ENCODE measurements at places on chromosomes 5 and 9.

GRCh38 chr5:95826949-95827891 lies 4.7 kb upstream of the GLRX start:
- no peak for DNase-seq

DNA sequence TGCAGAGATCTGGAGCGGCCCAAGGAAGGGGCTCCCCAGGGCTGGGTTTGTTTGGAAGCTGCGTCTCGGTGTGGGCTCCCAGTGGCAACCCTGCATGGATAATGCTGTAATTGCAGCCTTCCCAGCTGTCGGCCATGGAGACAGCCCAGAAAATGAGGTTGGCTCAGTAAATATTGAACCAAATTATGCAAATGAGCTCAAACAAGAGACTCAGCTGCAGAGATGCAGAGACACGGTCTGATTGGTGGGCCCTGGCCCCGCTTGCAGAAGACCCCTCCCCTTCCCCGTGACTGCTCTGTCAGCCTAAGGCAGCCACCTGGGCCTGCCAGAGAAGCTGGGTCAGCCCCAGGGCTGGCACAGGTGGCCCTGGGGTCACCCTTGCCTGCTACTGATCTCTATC lies 75.9 kb downstream of the RAD23B start:
- DNase-seq = no peak

DNA sequence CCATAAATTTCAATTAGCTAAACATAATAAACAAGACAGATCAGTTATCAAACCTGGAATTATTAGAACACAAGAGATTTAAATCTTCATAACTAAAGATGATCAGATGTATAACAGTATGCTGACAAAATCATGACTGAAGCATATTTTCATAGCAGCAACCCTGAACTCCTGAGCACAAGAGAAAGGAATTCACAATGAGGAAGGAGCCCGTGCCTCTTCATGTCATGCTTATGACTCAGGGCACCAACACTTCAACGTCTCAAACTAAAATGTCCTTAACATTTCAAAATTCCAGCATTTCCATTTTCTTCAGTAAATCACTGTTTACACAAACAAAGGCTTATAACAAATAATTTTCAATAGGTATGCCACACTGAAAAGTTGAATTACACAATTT lies 6.7 kb downstream of the AP3B1 start:
- DNase-seq = no peak

DNA sequence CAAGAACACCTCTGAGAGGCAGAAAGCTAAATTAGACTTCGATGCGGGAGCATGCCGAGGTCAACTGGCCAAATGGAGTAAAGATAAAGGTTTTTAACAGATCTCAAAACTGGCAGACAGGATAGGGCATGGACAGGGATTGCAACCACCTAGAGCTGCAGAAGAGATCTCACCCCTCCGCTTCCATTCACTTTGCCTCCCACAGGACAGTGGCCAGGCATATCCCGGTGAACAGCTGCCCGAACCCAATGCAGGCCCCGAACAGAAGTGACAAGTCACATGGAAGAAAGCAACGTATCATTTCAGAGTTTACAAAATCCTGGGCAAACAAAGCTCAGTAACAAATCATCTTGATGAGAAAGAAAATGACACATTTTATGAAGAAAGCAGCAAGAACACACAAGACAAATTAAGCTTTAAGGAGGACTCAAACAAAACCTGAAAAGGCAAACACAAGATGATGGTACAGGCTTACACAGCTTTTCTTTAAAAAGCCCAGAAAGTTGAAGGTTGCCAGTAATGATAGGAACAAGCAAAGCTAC lies 18.4 kb downstream of the RNF130 start:
- DNase-seq = no peak

- DNase-seq = no peak
Observed at GRCh38 chr5:102271759-102272158, 24.3 kb downstream of the SLCO4C1 start.

GRCh38 chr9:114691046-114691955 lies 9.3 kb upstream of the TEX48 start:
- DNase-seq = no peak

GRCh38 chr5:80191991-80192398 lies 63.9 kb downstream of the SERINC5 start:
- no peak for DNase-seq

DNA sequence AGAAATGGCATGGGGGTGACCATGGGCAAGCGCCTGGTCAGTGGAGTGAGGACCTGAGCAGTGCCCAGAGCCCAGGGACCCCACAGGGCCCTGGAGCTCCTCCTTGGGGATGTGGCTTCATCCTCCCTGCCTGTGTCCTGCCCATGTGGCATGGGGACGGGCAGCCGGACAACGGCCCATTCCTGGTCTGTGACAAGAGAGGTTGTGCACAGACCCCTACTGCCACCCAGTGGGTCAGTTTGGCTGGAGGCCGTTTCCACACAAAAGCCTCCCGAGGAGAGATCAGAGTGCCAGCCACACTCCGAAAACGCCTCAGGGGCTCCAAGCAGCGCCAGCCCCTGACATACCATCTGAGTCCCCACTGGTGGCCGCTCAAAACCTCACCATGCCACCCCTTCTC lies 19.8 kb downstream of the SLC6A18 start:
- no peak for DNase-seq

DNA sequence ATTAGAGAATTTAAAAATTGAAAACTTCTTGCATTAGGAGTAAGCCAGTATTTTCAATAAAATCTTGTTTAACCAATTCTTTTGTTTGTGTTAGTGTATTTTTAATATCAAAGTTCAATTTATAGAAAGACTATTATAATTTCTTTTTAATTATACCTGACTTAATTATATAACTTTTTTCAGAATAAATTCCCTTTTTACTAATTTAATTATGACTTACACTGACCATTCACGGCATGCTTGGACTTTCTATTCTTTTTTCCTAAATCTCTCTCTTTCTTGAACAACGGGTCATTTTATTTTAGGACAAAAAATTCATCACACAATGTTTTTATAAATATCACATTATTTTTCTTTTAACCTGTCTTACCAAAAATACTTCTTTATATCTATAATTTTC lies 555.3 kb upstream of the PTGER4 start:
- no peak for DNase-seq

DNA sequence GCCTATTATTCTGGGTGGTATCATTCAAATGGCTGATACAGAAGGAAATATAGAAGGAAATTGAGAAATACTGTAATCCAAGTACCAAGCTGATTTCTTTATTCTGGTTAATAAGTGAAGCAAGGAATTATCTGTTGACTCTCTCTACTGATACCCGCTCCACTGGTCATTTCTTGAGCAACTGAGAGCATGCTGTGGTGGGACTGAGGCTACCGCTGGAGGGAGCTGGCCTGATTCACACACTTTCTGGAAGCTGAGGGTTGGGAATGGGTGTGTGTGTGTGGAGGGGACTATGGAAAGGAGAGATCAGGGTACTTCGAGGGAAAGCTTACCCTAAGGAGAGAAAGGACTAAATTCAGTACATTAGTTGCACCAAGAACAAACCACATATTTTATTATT lies 104.1 kb downstream of the UGCG start:
- no peak for DNase-seq

DNA sequence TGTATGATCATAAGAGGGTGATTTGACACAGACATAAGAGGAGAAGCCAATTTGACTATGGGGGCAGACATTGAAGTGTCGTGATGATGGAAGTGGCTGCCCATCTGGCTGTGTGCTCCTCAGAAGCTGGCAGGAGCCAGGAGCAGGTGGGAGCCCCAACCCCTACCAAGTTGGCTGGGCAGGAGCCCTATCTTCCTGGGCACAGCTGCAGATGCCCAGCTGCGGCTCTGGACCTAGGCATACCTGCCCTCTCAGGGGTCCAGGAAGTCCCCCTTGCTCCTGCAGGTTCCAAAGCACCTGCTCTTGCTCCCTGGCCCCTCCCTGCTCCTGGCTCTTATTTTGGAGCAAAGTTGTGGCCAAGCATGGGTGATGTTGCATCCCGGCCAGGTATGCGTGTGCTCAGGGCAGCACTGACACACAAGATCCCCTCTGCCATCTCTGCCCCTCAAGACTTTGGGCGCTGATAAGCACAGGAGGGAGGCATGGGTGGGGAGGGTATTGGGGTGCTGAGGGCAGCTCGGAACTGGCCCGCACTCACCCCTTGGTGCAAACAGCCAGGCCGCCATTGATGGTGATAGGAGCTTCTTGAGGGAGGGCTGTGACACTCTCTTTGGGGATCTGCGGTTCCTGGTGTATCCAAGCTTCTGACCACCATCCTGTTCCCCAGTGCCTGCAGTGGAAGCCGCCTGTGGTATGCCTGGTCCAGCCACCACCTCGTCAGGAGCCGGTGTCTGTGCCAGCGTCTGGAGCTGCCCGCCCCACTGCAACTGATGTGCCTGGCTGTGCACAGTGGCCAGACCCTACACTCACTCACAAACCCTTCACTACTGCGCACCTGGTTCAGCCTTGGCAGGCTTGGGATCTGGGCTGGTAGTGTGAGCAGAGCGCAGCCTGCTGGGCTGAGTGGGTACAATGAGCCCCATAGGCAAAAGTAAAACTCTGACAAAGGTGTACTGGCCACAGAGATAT lies 230.9 kb downstream of the CDH9 start:
- no peak for DNase-seq

DNA sequence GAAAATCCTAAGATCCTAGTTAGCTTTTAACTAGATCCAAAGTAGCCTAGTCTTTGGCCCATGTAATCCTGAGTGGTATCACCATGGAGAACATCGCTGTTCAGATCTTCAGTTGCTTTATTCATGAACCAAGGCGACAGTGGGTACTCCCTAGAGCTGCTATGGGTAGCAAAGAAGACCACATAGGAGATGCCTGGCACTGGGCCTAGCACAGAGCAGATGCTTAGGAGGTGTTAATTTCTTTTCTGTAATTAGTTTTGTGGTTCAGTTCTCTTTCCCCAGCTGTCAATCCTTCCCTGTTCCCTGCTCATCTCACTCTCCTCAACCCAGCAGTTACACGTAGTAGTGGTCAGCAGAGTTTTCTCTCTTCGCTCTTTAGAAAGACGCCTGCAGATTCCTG lies 9.3 kb downstream of the CAST start:
- DNase-seq = no peak

DNA sequence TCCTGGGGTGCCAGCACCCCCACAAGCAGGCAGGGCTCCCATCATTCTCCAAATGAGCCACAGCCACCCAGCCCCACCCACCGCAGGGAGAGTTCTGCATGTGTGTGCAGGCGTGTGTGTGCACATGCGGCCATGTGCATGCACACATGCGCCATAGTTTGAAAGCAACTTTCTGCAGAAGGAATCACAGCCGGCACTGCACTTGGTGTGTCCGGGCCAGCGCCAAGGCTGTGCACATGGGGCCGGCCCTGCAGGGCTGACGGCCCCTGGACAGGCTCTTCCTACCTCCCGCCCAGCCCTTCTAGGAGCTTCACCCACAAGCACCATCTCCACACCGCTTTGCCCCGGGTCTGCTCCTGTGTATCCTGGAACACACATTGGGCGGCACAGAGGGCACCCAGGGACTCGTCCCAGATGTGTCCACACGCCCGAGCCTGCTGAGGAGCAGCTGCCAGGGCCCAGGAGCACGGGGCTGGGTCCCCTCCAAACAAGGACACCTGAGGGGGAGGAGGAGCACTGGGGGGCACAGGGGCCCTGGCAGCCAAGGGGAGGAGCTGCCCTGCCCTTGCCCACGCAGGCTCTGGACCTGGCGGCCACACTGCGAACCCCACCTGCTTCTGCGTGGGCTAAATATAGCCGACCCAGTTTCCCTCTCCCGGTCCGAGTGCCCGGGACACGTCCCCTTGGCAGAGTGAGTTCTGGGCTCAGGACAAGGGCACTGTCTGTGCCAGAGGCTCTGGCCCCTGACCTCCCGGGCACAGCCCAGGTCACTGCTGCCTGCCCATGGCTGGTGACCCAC lies 19.1 kb downstream of the TPPP start:
- DNase-seq = no peak

GRCh38 chr9:108639696-108640095 lies 216.1 kb downstream of the ACTL7B start:
- DNase-seq = no peak

GRCh38 chr9:121774715-121775613 lies 123.5 kb downstream of the DAB2IP start:
- no peak for DNase-seq

- no peak for DNase-seq
Observed at GRCh38 chr5:151660616-151661495, 25.9 kb downstream of the SPARC start.

- DNase-seq = no peak
Observed at GRCh38 chr5:37005946-37006540, 129.5 kb downstream of the NIPBL start.

GRCh38 chr9:74147906-74148305 lies 349.2 kb upstream of the RORB start:
- DNase-seq = no peak

GRCh38 chr5:88145611-88146467 lies 122.8 kb downstream of the TMEM161B start:
- no peak for DNase-seq

DNA sequence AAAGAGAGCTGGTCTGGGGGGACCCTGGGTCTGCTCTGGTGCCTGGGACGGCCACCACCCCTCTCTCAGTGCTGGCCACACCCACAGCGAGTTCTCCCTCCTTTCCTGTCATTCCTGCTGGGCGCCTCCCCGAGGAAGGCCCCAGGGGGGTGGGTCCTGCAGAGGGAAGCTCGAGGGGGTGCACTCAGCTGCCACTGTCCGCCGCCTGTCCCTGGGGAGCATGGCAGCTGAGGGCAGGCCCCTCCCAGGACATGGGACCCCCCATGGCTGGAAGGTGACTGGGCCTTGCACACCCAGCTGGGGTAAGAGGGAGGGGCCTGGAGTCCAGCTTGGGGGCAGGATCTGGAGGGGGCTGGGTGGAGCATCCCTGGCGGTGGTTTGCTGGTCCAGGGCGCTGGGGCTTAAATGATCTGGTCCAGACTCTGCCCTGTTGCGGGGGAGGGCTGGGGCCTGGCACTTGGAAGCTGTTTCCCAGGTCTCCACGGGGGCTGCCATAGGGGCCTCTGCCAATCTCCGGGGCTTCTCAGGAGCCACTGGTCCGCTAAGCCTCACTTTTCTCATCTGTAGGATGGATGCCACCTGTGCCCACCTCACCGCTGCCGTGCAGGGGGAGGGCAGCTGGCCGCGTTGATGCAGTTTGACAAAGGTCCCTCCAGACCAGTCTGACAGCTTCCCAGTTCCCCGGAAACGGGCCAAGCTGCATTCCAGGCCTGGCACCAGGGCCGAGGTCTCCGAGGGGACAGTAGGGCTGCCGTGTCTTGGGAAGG lies 6.0 kb upstream of the SLC2A6 start:
- no peak for DNase-seq

GRCh38 chr5:170182491-170182890 lies 50.3 kb upstream of the C5orf58 start:
- no peak for DNase-seq

- no peak for DNase-seq
Observed at GRCh38 chr5:126965061-126965475, 65.3 kb downstream of the MARCHF3 start.
